Peyer's patch (tissue), 4 donors: ENCODE measurements at places on chromosomes 2 and 18. TPM values are rescaled to one million over a fixed set of nuclear protein-coding genes. Genes with fewer than 3 reads are reported as not detected.

GRCh38 chr2:208103616-208104015 is 20.7 kb downstream of the CRYGD start:
- DNase-seq = no peak

GRCh38 chr2:105494683-105495425 is 96.0 kb upstream of the FHL2 start:
- DNase-seq = no peak

- DNase-seq = no peak
Observed at GRCh38 chr2:36696533-36696932, at the start of gene VIT. TSS of gene VIT (plus strand) at chr2:36696707. CDS start at chr2:36716371, 19,664 bp downstream.

DNA sequence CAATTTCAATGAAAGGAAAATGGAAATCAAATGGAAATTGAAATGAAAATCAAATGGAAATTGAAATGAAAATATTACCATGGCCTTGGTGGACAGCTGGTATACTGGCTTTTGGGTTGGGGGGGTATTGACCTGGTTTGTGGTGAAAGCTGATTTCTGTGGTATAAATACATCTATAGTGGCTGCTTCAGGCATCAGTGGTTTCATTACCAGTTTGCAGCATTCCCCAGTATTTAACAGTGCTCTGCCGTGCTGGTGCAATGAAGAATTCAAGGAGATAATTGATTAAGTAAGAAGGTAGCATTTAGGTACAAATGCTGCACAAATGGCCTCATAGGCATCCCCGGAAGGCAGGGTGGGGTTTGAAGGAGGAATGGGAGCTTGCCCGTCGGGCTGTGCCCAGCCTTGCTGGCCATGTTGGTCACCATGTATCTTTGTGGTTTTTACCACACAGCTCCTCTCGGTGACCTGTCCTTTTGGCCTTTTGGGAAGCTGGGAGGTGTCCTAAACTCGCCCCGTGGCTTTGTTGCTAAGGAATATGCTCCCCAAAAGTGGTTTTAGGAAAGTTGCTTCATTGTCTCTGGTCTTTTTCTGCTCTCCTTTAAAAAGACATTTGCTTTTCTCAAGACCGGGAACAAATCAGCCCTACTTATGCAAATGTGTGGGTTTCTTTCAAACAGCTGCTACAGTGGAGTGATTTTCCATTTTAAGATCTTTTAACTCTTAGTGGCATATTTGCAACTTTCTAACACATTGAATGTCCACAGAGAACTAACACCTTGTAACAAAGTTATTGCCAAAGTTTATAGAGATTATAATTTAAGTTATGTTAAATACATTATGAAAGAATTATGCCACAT is 28.6 kb downstream of the SNTG2 start:
- DNase-seq = no peak

DNA sequence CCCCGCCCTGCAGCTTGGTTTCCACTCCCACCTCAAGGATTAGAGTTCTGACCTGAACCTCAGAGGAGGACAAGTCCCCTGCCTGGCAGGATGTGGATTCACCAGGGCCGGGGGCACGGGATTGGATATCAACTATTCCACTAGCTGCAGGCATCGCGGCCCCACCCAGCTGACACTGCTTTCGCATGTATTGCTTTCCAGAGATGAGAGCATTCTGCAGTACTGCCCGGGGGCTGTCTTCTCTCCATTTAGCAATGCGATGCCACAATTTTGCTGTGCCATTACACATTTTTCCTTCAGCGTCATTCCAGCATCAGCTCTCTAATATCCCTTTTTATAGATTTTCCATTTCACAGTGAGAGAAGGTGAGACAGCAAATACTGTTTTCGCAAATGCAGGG is 42.0 kb downstream of the CTIF start:
- DNase-seq = no peak

- no peak for DNase-seq
Observed at GRCh38 chr2:188601927-188602326, 310.3 kb downstream of the GULP1 start.

GRCh38 chr2:176633754-176634153 is 364.5 kb downstream of the MTX2 start:
- no peak for DNase-seq

GRCh38 chr2:165408186-165408585 is 61.3 kb upstream of the CSRNP3 start:
- DNase-seq = no peak

DNA sequence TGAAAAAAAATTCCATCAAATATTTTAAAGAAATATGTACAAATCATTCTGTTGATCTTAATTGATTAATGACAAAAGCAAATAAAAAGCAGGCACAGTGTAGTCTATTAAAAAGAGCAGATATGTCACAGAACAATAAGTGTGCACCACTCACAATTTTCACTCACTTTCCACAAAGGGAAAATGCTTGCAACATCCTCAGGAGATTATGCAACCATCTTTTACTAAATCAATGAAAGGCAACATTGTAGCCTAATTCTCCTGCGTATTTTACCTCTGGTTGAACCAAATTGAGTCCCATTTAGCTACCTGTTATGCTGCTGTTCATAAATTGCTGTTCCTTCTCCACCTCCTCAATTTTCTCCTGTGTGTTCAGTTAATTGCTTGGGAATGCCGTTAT is 1346.8 kb upstream of the PIK3C3 start:
- no peak for DNase-seq

- DNase-seq = no peak
Observed at GRCh38 chr2:62539606-62540407, 33.8 kb upstream of the TMEM17 start.

- no peak for DNase-seq
Observed at GRCh38 chr2:201016859-201017258, 53.4 kb upstream of the ORC2 start.

DNA sequence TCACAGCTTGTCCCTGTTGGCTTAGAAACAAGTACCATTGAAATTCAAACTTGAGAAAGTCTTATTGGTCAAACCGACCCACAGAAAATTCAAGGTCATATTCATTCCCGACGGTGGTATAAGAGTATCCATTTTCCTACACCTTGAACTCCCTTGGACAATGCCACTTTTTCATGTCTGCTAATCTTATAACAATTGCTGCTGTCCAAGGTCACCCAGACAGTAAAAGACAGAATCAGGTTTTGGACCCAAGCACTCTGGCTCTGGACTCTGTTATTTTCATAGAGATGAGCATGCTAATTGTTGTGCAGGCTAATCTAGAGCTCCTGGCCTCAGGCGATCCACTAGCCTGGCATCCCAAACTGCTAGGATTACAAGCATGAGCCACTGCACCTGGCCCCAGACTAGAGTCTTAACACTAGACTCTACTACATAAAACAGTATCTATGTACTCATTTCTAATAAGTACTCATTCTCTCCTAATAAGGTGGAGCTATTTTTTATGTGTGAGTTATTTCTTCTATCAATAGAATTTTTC is 57.8 kb downstream of the C2orf76 start:
- DNase-seq = no peak

DNA sequence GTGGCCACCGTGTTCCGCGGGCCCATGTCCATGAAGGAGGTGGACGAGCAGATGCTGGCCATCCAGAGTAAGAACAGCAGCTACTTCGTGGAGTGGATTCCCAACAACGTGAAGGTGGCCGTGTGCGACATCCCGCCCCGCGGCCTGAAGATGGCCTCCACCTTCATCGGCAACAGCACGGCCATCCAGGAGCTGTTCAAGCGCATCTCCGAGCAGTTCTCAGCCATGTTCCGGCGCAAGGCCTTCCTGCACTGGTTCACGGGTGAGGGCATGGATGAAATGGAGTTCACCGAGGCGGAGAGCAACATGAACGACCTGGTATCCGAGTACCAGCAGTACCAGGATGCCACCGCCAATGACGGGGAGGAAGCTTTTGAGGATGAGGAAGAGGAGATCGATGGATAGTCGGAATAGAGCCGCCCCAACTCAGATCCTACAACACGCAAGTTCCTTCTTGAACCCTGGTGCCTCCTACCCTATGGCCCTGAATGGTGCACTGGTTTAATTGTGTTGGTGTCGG is 17.7 kb downstream of the TUBB6 start:
- DNase-seq = no peak

- DNase-seq = no peak
Observed at GRCh38 chr2:11597538-11598225, 63.8 kb downstream of the GREB1 start.

DNA sequence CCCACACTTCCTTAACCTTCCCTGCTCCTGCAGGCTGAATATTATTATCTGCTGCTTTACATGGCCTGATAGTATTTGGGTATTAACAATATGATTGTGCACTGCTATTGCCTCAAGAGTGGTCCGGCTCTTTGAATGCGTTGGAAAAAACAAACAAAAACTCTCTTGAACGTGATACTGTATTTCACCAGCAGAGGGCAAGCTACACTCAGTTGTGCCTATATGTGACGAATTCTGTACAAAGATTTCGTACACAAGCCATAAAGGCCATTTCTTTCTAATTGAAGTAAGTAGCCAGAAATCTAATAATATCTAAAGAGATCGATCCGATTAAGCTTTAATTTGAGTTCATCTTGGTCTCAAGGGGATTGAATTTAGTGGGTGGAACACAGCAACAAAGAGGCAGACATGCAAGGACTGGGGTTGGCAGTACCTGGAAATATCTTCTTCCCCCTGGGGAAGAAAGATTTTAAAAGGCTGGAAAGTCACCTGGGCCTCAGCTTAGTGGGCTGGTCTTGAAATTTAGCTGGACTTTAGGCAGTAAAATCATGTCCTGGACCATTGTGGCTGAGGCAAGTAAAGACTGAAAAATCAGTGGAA is 49.3 kb upstream of the RAB6D start:
- DNase-seq = no peak

DNA sequence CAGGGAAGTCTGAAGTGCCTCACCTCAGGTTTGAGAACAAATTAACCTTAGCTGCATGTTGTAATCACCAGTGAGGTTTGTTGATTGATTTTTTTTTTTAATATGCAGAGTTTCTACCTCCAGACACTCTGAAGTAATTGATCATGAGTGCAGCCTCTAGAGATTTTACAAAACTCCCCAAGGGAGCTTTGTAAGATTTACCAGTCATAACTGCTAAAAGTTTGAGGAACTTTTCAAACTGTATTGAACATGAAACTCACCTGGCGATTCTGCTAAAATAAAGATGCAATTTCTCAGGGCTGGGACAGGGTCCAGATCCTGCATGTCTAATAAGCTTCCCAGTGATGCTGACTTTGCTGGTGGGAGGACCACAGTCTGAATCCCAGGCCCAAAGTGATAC is 339.6 kb upstream of the DCC start:
- no peak for DNase-seq

GRCh38 chr2:171391532-171391931 is 42.3 kb downstream of the METTL8 start:
- no peak for DNase-seq

- DNase-seq = no peak
Observed at GRCh38 chr2:97011977-97012569, 25.7 kb upstream of the FAM178B start.

Gene CAPN14
- total RNA-seq = 0.83 TPM

Gene PLEKHH2
- total RNA-seq = 31.6 TPM

Gene TRAPPC12
- total RNA-seq = 164 TPM

Gene QPCT
- total RNA-seq = 0.88 TPM

Gene RMC1
- 31.2 TPM for total RNA-seq

Gene SERPINB7
- total RNA-seq = not detected
